ENCODE measurements at places on chromosomes 6 and 20.

DNA sequence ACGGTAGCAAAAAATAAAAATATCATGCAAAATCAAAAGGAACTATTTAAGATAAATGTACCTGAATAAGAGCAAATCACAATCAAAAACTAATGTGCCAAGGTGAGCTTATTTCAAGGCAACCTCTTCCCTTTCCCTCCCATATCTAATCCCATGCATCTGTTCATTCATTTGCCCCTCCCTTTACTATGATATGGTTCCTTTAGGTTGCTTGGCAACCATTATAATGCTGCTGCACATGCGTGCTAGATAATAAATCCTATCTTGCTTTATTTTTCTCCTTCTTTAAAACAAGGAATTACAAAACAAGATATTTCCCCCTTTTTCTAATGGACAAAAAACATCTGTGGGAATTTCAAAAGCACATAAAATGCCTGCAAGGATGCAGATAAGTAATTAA, 318.2 kb upstream of the POU3F2 start:
- H3K36me3 ChIP-seq, result no peaks in the 10 kb centered on the region
- H3K27me3 ChIP-seq, result no peaks in the 10 kb centered on the region
- no peak for DNase-seq
- H3K27ac ChIP-seq, result no peak overlapping the region
- H3K4me1 ChIP-seq, result no peaks in the 10 kb centered on the region

GRCh38 chr6:121506761-121507754, 71.6 kb downstream of the GJA1 start:
- no peak for DNase-seq
- H3K36me3 ChIP-seq, result no peaks in the 10 kb centered on the region
- H3K27me3 ChIP-seq, result no peaks in the 10 kb centered on the region
- H3K4me3 ChIP-seq, result no peak overlapping the region
- no peak overlapping the region for H3K27ac ChIP-seq

- H3K4me1 ChIP-seq, result no peaks in the 10 kb centered on the region
- no peaks in the 10 kb centered on the region for H3K36me3 ChIP-seq
- H3K27ac ChIP-seq, result no peak overlapping the region
- H3K27me3 ChIP-seq, result no peaks in the 10 kb centered on the region
Measured at GRCh38 chr6:128098000-128098581, 197.2 kb upstream of the THEMIS start.

DNA sequence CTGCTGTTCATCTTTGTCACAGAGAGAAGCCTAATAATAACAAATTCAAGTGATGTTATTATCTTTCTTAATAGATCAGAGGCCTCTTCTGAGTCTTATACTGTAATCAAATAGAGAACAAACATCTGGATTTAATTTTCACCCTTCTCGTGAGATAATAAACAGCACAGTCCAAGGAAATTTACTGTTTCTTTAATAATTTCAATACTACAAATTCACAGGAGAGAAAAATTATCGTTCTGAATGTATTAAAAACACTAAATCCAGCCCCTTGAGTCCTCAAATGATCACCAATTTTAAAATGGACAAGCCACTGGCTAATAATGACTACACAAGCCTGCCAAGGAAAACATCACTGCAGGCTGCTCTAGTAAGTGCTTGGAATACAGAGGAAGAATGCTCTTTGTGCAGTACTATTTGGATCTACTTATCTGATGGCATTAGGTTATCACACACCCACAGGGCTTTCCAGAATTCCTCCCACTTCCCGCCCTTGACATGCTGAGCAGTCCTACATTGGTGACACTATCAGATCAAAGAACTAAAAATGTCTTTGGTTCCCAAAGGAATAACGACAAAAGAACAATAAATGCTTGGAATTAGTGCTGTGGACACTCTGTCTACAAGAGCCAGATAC, 38.1 kb downstream of the SYNE1 start:
- DNase-seq, result no peak
- H3K4me1 ChIP-seq, result no peaks in the 10 kb centered on the region
- H3K27me3 ChIP-seq, result no peaks in the 10 kb centered on the region
- H3K4me3 ChIP-seq, result no peak overlapping the region
- H3K36me3 ChIP-seq, result no peaks in the 10 kb centered on the region
